ENCODE measurements at places on chromosomes 5 and 9.

DNA sequence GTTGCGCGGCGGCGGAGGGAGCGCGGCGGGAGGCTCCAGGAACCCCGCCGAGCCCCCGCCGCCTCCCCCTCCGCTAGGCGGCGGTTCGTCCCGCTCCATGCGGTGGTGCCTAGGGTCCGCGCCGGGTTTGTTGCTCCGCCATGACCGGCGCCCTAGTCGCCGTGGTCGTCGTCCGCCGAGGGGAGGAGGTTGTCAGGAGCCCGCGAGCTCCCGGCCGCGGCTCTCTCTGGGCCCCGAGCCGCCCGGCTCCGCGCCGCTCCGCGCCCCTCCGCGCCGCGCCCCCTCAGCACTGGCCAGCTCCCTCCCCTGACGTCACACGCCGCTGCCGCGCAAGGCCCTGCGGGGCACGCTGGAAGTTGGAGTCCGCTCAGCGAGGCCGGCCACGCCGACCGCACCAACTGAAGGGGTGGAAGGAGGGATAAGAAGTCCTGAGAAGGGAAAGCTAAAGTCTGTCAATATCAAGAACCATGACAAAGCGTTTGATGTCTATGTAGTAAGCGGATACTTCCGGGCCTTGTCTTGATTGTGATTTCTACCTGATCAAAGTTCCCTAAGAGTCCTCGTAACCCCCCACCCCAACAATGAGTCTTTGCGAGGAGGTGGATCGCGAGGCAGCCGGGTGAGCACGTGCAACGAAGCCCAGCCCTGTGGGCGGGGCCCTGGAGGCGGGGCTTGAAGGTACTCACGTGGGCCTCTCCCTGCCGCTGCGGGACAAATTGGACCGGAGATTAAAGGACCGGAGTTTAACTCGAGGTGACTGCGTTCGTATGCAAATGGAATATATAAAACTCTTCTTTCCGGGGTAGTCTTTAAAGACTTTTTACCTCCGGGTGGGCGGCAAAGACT, at the start of gene NR6A1:
Gene NR6A1, minus strand, starts transcription at position 291 of the 846 bp plus-strand sequence.
- DNase-seq, result peak; percentile 93

DNA sequence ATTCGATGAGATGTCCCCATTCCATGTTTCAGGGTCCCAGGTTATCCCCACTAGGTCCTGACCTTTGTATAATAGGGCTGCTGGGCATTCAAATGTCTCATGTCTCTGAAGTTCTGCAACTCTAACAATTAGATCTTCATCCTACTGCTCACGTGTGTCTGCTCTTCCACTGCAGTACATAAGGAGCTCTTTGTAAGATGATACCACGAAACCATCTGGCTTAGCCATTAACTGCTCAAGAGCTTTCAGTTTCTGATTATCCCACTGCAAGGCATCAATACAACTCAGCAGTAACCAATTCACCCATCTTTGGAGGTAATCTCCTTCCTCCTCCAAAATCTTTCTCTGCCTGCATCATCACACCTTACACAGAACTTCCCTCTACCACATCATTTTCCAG, 49.9 kb upstream of the PPP2CA start:
- no peak for DNase-seq

DNA sequence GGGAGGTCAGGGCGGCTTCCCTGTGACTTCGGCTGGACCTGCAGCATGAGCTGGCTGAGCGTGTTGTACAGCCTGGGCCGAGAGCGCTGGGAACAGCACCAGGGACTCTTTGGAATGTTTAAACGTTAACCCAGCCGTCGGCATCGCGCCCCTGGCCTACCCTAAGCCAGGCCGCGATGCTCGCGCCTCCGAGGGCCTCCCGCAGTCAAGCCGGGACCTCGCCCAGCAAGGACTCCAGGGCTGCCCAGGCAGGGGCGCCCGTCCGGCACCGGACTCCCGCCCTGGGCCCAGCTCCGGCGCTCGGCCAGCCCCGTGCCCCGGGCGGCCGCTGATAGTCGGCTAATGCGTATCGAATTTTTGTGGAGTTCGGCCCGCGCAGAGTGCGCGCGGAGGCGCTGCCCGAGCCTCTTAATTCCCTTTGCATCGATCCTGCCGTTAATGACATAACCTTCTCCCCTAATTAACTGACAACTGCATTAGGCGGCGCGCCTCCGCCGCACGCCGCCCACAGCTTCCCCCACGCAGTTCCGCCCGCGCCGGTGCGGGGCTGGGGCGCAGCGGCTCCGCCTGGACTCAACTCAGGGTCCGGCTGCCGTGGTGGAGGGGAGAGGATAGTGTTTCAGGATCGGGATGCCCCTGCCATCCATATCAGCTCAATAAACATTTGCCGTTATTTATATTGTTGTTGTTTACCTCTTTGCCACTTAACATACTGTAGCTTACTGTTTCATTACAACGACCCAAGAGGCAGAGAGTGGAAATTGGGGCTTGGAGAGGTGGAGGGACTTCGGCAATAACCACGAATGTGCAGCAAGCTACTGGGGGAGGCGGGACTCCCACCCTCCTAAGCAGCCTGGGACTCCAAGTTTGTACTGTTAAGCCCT, 28.8 kb upstream of the CDC23 start:
- DNase-seq, result no peak

GRCh38 chr5:36334315-36334714, 32.6 kb upstream of the RANBP3L start:
- DNase-seq, result no peak

GRCh38 chr5:119409235-119409815, 43.0 kb upstream of the HSD17B4 start:
- no peak for DNase-seq

DNA sequence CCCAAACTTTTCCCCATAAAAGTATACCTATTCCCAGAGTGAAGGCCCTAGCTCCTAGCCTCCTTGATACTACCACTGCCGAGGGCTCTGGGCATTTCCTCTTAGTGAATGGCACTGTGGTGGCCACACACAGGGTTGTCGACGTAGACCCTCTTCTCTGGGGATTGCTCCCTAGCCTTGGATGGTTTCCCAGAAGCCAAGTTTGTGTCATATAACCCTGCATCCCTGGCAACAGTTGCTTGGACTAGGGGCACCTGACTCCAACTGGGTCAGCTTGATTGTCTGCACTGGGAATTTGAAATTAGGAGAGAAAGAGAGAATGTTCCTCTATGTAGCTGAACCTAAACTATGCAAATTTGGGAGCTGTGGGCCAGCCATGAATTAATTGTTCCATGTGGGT, 32.3 kb upstream of the KIF2A start:
- DNase-seq, result no peak

DNA sequence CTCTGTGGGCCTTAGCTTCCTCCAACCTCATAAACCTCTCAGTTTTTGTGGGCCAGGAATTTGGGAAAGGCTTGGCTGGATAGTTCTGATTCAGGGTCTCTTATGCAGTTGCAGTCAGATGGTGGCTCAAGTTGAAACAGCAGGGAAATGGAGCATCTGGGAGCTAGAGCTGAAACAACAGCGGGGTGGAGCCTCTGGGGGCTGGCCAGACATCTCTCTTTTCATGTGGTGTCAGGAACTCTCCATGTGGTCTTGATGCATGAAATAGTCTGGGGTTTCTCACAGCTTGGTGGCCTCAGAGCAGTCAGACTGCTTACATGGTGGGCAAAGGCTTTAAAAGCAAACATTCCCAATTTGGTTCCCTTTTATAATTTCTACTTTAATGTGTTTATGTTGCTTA, 13.5 kb downstream of the ZNF346 start:
- no peak for DNase-seq

DNA sequence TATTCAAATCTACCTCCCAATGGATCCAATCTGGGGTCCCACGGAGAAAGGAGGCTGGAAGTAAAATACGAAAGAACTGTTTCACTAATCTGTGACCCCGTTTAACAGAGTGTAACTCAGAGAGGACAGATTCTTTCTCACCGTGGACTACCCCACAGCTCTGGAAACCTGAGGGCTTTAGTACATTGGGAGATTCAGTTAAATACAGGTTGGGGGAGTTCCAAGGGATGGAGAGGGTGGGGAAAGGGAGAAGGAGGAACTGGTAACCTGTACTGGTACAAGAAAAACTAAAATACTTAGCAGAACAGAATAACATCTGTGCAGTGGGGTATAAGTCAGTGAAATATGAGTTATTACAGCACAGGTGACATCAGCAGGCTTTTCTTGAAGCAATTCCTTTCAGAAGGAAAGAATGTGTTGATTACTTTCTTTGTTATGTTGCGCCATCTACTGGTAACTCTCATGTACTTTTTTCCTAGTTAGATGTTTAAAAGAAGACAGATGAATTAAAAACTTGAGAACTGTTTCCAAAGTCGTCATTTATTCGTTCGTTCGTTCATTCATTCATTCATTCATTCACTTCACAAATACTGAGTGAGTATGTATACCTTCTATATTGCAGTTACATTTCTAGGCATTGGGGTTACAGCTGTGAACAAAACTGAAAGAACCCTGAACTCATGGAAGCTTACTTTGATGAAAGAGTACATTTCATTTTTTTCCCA, 30.0 kb upstream of the STOM start:
- DNase-seq, result peak; percentile 74

DNA sequence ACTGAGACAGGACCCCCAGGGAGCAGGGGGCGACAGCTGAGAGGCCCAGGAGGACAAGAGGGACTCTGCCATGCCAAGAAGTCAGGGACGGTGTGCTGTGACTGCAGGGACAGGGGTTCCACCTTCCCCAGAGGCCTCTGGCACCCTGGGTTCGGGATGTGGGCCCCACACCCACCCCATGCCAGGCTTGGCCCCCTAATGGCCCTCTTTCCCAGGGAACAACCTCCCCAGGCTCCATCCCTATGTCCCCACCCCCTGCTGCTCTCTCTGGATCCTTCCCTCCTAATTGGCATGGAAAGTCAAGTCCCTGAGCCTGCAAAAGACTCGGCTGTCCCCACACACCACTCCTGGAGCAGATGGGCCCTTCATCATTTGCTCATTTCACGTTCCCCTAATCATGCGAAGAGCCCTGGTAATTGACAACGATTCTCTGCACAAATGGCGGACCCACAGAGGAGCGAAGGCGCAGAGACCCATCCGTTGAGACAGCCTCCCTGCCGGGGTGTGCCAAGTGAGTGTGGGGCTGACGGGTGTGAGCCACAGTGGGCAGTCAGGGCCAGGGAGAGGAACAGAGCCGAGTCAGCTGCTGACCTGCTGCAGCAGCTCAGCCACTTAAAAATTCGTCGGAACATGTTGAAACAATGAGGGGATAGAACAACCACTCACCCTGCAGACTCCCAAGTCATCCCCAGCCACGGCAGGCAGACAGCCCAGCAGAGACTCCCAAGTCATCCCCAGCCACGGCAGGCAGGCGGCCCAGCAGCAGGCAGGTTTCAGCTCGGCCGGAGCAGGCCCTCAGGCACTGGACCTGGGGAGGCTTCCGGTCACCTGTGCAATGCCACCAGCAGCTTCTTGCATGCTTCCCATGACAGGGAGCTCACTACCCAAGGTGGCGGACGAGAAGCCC, 109.0 kb downstream of the VAV2 start:
- no peak for DNase-seq

- no peak for DNase-seq
Measured at GRCh38 chr5:133869519-133870335, 98.7 kb downstream of the C5orf15 start.

DNA sequence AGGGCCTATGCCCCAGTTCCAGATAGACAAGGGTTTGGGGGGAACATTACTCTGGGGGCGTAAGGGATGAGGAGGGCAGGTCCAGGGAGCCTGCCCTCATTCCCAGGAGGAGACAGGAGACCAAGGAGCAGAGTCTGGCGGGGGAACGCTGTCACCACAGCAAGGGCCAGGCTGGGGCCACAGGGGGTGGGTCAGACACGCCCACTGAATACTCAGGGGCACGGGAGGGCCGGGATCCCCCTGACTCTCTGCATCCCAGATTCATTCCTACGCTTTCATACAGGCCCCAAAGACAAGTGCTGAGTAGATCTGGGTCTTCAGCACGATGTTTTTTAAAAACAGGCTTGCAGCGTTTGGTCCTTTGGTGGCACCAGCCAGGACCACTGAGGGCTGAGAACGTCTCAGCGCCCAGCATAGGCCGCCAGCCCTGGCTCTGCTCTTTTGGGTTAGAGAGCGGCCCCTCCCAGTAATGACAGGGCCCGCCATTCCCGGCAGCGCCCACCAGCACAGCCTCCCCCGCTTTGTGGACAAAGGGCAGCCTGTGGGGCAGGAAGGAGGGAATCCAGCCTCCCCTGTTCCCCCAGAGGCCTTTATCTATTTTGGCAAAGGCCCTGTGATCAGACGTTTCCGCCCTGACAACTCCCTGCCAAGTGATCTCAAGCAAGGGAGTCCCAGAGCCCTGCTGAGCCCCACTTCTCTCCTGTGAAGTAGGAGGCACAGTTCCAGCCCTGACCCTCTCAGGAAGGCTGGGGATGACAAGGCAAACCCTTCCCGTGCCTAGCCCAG, 24.9 kb downstream of the NEK6 start:
- no peak for DNase-seq

DNA sequence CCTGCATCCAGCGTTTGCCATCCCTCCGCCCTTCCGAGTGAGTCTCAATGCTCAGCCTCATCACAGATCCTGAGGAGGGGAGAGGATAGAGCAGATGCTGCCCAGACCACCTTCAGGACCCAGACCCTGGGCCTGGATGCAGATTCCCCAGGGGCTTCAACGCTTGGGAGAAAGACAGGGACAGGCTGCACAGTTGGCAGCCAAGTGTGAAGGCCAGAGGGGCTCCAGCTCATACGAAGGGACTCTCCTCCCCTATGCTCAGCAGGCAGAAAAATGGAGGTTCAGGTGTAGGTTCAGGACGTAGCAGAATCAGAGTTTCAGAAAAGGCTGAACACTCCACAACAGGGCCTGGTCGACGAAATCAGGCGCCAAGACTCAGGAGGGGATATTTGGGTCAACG, 378.5 kb upstream of the IRX1 start:
- DNase-seq, result no peak

DNA sequence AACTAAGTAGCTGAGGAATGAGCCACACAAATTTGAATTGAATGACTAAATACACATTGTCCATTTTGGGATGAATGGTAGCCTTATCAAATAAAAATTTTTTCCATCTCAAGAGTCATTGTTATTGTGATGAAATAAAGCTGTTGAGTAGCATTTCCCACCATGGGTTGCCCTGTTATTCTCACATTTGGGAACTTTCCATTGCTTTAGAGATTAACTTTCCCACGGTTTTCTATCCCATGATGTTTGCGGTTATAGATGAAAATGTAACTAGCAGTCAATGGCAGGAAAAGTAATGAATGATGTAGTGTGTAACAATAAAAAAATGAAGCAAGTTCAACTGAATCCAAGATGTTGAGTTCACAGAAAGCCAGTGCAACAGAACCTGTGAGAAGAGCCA, 59.9 kb upstream of the PLPP1 start:
- DNase-seq, result no peak

DNA sequence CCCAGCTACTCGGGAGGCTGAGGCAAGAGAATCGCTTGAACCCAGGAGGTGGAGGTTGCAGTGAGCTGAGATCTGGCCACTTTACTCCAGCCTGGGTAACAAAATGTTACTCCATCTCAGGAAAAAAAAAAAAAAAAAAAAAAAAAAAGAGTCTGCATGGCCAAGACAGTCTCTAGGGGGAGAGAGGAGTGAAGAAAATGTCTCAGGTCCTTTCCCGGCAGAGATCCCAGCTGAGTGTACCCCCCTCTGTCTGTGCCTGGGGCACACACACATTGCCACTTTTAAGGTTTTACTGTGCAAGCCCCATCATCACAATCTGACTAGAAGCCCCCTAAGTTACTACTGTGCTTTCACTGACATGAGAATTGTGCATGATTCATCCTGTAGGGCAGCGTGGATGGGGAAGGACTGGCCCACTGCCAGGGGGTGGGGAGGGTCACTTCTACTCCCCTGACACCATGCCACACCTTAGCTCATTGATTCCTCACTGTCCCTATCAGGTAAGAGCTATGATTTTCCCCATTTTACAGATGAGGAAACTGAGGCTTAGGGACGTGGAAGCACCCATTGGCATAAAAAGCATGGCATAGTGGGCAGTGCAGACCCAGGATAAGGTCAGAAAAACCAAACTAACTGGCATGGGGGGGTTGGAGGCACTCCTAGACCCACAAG, 102.3 kb upstream of the LARP1 start:
- no peak for DNase-seq
